Smooth muscle cell of the brain vasculature (primary cell): ENCODE measurements at places on chromosomes 5 and 9.

DNA sequence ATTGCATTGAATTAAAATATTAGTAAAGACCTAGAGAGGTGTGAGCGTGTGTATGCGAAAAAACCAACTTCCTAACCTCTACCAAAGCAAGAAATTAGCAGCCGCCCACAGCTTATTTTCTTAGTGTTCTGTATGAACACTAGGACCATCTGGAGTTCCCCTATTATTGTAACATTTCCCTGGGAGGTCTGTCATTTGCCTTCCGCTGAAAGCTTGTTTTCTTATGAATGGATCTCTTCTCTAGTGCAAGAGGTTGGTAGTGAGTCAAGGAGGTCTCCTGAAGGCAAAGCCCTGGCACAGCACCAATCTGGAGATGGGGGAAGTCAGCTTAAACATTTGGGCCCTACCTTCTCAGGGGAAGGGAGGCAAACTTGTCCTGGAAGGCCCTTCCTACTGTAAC is 10.8 kb downstream of the TNFSF8 start:
- no peak for DNase-seq

DNA sequence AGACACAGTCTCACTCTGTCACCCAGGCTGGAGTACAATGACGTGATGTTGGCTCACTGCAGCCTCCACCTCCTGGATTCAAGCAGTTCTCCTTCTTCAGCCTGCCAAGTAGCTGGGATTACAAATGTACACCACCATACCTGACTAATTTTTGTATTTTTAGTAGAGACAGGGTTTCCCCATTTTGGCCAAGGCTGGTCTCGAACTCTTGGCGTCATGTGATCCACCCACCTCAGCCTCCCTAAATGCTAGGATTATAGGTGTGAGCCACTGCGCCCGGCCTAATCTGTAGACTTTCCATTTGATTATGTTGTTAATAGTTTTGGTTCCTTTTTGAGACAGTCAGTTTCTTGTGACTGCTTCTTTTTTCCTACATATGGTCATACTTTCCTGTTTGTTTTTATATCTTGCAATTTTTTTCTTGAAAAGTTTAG is 31.0 kb downstream of the MTREX start:
- DNase-seq = no peak

DNA sequence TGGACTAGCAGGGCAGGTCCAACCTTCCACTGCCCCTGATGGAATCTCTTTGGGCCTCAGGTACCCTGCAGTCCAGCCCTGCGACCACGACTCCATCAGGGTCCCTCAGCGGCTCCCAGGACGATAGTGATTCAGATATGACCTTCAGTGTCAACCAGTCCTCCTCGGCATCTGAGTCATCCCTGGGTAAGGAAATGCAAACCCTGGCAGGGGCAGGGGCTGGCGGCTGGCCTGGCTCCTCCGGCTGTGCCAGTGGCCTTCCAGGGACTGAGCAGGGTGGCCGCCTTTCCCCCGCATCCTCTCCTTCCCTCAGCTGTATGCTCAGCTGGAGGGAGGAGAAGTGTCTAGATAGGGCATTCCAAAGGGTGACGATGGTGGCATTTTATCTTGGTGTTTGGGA is 45.0 kb downstream of the NEURL1B start:
- no peak for DNase-seq

DNA sequence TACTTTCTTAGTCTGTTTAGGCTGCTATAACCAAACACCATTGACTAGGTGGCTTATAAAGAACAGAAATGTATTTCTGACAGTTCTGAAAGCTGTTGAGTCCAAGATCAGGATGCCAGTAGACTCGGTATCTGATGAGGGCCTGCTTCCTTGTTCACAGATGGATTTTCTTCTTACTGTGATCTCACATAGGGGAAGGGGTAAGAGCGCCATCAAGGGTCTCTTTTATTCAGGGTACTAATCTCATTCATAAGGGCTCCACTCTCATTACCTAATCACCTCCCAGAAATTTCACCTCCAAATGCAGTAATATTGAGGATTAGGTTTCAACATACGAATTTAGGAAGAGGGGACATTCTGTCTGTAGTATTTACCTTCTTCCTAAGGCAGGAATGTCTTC is 384.0 kb upstream of the DMAC1 start:
- no peak for DNase-seq

- no peak for DNase-seq
Observed at GRCh38 chr5:56060276-56061110, 65.7 kb upstream of the IL6ST start.

- no peak for DNase-seq
Observed at GRCh38 chr5:37111426-37112382, 137.5 kb downstream of the CPLANE1 start.

GRCh38 chr9:129910628-129911567 is 75.6 kb downstream of the USP20 start:
- peak; percentile 79 for DNase-seq

DNA sequence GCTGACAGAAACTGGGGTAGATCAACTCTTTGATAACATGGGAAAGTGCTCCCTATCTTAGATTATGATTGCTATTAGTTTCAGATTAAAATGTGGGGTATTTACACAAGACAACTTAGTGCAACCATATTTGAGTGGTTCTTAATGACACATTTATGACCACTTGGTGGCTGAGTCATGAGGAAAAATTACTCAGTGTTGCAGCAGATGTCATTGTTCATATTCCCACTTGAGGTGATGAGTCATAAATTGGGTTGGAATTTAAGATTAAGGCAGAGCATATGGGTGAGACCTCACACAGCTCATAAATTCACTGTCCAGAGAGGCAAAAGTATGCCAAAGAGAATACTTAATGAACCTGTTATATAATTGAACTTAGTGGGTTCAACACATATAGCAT is 408.3 kb downstream of the DMRT2 start:
- DNase-seq = no peak

DNA sequence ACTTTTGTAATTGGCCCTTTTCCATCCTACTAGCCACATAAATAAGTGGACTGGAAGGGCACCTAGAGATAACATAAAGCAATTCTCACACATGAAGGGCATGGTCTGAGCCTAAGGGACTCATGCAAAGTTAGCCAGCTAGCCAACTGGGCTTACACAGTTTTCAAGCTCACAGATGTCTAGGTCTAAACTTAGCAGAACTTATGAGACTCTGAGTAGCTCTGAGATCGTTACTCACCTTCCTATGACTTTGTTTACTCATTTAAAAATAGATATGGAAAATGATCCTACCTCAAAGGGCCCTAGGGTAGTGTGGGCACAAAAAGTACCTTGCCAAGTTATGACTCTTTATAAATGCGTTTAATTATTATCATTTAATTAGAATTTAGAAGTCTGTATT is 410.4 kb upstream of the MPDZ start:
- no peak for DNase-seq

DNA sequence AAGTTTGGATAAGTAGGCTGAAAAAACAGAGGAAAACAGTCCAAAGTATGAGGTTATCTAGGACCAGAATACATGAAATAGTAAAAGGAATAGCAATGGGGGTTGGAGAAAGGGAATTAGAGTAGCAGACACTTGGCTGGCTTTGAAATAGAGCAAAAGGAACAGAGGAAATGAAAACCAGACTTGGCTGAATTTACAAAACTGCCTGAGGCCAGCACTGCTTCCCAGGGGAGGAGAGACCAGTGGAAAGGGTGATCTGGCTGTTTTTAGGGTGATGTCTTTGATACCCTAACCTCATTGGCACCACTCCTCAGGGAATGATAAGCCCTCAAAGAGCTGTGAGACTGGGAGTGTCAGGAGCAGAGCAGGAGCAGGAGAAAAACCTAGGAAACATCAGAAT is 413.4 kb upstream of the SLC30A5 start:
- DNase-seq = no peak

DNA sequence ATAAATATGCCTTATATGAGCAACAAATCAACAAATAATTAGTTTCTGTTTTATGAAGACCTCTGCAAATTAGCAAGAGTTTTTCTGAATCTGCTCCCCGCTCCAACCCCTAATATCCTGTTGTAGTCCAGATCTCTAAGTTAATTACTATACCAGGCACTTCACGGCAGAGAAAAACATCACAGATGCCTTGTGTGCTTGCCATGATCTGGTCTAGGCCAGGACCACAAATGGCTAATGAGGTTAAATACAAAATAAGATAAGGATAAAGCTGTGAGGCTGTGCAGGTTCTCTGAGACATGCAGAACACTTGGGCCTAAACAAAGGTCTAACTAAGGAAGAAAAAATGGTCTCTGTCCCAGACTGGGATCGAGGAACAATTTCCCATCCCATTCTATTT is 150.8 kb downstream of the SLIT3 start:
- DNase-seq = no peak

DNA sequence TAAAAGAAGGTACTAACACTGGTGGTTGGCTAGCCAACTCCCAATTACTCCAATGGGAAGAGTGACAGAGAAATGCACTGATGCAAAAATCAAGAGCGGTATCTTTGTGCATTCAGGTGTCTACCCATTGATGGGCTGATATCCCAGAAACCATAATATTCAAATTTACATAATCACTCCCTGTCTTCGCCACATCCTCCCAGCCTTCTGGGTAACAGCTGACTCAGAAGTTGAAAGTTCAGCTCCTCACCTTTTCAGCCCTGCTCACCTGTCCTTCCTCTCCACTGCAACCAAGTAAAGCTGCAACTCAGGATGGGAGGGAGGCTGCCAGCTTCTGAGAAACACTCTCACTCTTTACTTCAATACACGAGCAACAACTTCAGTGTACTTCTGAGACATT is 6.9 kb downstream of the SUSD1 start:
- DNase-seq = no peak

DNA sequence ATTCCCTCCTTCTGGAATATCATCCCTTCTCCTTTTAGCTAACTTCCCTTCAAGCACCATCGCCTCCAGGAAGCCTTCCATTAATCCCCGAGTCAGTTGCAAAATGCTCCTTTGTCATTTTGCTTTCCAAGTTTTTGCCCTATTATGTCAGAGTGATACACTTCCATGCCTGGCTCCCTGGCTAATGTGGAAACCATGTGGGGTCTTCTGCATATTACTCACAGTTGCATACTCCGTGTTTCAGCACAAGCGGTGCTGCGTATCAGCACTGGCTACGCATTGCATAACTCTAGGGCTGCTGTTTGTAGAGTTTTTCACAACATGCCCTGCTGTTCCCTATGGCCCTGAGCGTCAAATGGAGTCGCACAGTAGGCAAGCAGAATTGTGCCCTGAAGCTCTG is 1.9 kb downstream of the TEX53 start:
- no peak for DNase-seq

GRCh38 chr5:95959888-95960666 is 1.6 kb downstream of the ELL2 start:
- no peak for DNase-seq

DNA sequence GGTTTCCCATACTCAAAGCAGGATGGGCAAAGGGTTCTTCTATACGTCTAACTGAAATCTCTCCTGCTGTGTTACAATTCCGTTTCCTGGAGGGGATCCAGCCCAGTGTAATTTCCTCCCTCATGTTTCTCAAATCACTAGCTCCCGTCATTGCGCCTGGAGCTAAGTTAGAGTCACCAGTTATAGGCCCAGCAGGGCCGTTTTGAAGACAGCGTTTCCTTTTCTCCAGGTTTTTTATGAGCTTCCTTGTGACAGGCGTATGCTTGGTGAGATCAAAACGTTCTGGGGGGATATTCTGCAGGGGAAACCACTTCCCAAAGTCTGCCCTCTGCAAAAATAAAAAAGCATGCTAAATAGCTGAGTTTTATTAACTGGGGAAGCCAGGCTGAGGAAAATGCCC is 53.0 kb upstream of the WWC1 start:
- no peak for DNase-seq
